ENCODE measurements at places on chromosomes 11 and 22. TPM values are rescaled to one million over a fixed set of nuclear protein-coding genes. Genes with fewer than 3 reads are reported as not detected.

SLC43A1 gene
- total RNA-seq = 5.3 TPM

LIF gene
- 21.5 TPM for total RNA-seq

ZNF202 gene
- 8.3 TPM for total RNA-seq

GRCh38 chr11:131685206-131685605, 314.8 kb downstream of the NTM start:
- DNase-seq = no peak

- DNase-seq = no peak
These were observed 179.0 kb downstream of the GRM5 start for GRCh38 chr11:88886796-88887195.

DNA sequence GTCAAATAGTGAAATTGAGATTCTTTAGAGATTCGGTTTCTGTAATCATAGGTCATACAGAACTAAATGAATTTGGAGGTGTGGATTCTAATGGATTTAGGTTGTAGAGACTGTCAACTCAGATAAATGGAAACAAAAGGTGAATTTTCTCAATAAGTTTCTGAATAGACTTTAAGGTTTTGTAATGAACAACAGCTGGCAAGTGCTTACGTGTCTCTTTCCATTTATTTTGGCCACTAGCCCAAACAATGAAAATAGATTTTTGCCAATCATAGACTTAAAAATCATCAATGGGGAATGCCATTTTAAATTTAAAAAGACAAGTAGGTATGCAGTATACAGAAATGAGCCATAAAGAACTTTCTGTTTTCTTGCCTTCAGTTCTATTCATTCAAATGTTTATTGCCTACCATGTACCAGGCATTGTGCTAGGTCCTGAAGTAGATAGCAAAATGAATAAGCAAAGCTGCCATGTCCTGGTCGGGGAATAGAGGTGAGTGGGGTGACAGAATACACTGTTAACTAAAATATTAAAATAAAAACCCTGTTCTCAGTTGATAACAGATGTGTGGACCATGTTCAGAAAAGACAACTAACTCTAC, 16.9 kb upstream of the TMEM135 start:
- DNase-seq = no peak

GRCh38 chr11:68282141-68282860, 10.5 kb upstream of the C11orf24 start:
- DNase-seq = no peak

DNA sequence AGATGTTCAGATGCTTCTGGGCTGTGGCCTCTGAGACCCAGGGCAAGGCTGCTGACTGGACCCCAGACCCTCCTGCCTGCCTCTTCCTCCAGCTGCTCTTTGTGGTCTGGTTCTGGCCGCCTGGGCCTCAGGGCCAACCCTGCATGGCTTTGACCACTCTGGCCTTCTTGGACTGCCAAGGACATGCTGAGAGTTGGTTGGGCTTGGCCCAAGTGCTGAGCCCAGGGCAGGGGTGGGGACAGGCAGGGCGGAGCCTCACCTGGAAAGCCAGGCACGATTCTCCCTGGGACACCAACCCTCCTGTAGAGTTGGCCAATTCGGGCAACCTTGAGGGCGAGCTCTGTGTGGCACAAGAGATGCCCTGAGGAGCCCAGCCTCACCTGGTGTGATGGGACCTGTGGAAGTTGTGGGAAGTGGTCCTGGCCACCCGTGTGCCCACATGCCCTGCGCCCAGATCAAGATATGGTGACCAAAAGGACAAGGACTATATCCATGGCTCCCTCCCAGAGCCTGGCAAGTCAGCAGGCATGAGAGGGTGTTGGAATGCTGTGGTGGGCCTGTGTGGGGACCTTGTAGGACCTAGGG, 11.6 kb downstream of the TANGO2 start:
- DNase-seq = no peak

DNA sequence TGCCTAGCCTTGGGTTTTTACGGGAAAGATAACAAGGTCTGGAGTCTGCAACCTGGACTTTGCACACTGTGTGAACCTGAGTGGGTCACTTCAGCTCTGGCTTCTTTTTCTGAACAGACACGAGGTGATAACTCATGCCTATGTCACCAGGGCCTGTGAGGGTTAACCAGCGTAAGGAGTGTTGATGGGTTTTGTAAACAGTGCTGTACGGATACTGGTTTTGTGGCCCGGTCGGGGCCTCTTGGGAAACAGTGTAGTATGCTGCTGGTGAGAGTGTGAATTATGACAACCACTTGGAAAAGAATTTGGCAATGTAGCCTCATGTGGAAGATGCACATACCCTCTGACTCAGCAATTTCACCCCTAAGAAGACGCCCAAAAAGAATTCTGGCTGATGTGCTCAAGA, 266.8 kb downstream of the MN1 start:
- no peak for DNase-seq

GRCh38 chr11:95686265-95686664, 103.3 kb downstream of the FAM76B start:
- DNase-seq = no peak

All from chondrocyte (in vitro differentiated cells).